ENCODE measurements at places on chromosomes 11 and 22. TPM values are rescaled to one million over a fixed set of nuclear protein-coding genes. Genes with fewer than 3 reads are reported as not detected.

CASP1 gene
- total RNA-seq, result 9.2 TPM

GRCh38 chr22:32531931-32532819, 57.6 kb downstream of the FBXO7 start:
- DNase-seq, result peak; percentile 94

DNA sequence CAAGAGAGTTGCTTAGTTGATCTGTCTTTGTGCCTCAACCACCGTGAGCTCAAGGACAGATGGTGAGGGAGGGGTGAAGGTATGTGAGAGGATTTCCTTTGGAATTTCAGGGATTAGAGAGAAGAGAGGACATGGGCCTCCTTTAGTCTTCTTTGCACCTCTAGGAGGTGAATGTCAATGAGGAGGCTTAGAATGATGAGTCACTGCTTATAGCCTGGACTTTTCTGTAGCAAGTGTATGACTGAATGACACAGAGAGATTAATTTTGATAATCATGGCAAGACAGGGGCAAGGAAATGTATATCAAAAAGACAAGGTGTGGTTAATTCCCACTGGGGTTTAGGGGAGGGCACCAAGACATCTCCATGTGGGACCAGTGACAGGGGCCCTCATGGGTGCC, 947.3 kb upstream of the TENM4 start:
- no peak for DNase-seq

DNA sequence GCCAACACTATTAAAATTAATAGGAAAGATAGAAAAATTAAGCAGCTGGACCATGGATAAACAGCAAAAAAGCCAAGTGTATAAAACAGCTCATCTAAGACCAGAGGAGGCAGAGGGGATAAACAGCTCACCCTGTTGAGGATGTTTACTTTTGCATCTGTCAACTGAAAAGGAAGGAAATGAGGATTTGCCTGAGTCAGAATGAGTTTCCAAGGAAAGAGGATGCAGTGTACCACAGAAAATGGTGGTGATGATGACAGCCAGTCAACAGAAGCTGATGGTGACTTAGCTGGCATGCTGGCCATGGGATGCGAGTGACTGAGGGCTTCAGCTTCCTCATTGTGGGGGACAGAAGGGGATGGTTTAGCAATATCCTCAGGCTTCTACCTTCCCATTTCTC, 183.5 kb downstream of the KIRREL3 start:
- DNase-seq, result no peak

GRCh38 chr11:92667486-92668152, 301.8 kb upstream of the MTNR1B start:
- DNase-seq, result no peak

DNA sequence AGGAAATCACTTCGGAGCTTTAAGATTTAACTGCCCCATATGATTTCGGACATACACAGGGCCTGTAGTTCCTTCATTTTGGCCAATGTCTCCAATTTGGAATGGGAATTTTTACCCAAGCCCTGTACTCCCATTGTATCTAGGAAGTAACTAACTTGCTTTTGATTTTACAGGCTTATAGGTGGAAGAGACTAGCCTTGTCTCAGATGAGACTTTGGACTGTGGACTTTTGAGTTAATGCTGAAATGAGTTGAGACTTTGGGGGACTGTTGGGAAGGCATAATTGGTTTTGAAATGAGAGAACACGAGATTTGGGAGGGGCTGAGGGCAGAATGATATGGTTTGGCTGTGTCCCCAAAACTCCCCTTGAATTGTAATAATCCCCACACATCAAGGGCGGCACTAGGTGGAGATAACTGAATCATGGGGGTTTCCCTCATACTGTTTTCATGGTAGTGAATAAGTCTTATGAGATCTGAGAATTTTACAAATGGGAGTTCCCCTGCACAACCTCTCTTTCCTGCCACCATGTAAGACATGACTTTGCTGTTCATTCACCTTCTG, 130.5 kb downstream of the LARGE1 start:
- no peak for DNase-seq

ACRV1 gene
- total RNA-seq, result not detected

- no peak for DNase-seq
Measured at GRCh38 chr11:91078221-91078620, 855.4 kb upstream of the CHORDC1 start.

DNA sequence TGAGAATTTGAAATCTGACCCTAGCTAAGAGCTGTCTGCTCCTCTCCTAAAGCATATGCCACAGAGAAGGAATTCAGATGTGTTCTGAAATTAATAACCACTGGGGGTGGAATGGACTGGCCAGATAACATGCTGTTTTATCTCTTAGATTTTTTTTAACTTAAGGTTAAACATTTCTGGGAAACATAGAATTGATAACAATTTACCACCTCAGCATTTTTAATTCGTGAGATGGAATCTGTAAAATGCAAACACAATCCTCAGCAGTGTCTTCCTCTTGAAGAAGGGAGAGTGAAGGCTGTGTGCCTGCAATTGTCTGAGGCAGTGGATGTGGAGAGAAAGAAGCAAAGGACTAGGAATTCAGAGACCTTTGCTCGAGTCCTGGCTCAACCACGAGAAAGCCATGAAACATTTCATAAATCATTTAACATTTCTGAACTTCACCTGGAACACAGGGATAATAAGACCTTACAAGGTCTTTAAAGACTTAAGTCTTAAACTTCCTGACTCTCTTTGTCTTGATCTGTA, at the start of gene SLC5A12:
Gene SLC5A12, minus strand, starts transcription at position 113 of the 528 bp plus-strand sequence. CDS start 346 bp downstream, outside the sequence.
- DNase-seq, result no peak

SLC37A2 gene
- 3.4 TPM for total RNA-seq

CEP126 gene
- 15.5 TPM for total RNA-seq

DNA sequence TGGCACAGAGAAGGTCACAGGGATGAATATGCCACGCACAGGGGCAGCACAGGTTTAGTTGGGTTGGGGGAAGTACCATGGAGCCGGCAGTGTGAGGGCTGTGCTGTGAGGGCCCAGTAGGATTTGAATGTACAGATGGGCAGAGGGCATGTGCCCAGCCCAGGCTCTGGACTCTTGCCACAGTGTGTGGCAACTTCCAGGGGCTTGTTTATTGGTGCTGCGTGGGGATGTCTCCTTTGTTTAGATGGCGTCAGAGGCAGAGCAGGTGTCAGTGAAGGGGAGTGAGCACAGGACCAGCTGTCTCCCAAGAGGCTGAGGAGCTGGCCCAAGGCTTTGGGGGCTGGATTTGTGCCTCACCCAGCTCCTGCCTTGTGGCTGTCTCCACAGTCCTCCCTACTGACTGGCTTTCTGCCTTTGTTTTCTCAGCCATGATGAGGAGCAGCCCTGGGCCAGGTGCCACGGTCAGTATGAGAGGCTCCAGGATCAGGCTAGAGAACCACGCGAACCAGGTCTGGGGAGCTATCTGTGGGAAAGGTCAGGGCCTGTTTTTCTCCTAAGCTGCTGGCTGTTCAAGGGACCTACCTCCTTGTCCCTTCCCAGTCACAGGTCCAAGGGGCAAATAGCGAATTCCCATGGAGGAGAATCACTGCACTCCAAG, 21.9 kb downstream of the SUN2 start:
- peak; percentile 96 for DNase-seq

GRCh38 chr11:123531325-123531724, 101.3 kb downstream of the GRAMD1B start:
- no peak for DNase-seq

GRCh38 chr11:87019613-87020271, 18.0 kb upstream of the TMEM135 start:
- DNase-seq, result no peak

DNA sequence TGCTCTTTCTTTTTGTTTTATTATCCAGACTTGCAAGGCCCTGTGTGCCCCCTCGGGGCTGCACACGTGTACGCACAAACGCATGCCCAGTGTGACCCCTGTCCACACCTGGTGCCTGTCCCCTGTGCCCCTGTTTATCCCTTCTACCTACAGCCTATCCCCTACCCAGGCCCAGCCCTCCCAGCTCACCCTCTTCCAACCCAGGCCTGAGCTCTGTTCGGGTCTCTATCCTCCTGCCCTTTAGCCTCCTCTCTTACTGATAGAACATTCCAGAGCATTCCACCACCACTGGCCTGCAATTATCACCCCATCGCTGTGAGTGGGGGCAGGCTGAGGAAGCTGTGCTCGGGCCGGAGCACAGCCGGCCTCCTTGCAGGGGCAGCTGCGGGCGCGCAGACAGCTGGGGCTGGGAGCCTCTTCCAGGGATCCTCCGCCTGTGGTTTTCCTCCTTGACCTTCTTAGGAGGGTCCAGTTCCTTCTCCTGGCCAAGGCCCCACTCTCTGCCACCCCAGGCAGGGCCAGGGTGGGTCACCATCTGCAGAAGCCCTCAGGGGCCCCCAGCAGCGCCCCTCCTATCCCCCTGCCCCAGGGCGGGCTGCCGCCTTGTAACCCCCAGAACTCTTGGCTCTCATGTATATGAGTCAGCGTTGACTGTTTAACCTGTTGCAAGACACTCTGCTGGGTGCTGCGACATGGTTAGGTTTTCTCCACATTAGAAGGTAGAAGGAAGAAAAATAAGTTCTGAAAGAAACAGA, 41.8 kb upstream of the KCNQ1OT1 start:
- DNase-seq, result peak; percentile 65

DNA sequence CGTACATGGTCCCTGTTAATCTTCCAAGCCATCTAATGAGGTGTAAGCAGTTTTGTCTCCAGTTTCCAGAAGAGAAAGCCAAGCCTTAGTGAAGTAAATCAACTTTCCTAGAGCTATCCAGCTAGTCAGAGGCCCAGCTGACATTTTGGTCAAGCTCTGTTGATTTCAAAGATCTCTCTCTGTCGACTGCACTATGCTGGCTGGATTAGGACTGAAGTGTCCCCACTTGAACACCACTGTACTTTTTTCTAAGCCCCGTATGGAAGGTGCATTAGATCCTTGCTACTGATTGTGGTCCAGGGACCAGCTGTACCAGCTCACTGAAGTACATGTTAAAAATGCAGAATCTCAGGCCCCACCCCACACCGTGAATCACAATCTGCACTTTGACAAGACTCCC, 176.5 kb upstream of the NAV2 start:
- no peak for DNase-seq

DNA sequence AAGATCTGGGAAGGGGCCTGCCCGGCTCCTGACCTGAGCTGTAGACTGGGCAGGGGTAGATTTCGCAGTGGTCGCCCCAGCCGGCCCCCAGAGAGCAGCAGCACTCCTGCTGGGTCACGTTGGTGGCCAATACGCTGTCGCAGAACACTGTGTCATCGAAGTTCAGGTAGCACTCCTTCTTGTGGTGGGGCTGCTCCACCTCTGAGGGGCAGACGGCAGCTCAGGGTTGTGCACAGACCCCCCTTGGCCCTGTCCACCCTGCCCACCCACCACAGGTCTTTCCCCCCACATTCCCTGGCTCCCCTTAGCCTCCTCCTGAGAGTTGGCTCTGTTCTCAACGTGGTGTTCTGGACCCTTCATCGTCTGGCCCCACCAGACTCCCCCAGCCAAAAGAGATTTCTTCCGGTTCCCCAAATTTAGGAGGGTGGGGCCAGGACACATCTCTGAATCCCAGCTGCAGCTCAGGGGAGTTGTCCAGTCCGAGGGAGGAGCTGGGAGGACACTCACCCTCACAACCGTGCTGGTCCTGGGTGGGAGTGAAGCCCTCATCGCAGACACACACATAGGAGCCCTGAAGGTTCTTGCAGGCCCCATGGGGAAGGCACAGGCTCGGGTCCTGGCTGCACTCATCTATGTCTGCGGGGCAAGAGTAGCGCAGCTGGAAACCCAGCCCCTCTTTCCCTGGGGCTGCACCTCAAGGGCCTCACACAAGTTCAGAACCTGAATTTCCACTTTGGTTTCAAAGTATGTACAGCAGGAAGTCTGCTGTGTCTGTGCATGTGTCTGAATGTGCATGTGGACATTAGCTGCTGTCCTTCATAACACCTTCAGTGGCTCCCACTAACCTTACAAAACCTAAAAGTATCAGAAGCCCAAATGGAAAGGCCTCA, 16.5 kb downstream of the SCYL1 start:
- peak; percentile 73 for DNase-seq
